ENCODE measurements at places on chromosomes 16 and 17. TPM values are rescaled to one million over a fixed set of nuclear protein-coding genes. Genes with fewer than 3 reads are reported as not detected.

DNA sequence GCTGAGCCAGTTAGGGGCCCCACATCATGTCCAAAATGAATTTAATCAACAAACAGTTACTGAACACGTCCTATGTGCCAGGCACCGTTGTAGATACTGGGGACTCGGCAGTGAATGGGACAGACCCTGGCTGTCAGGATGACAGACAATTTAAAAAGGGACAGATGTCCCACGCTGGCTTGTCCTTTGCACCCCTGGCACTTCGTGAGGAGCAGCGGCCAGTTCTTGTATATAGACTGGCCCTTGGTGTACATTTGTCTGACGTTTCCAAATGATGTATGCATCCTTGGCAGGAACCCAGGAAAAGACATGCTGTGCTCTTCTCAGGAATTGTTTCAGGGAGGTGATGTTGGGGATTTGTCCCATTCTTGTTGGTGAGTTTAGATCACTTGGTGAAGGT is 21.1 kb downstream of the IL4R start:
- H3K27me3 ChIP-seq: no peaks in the 10 kb centered on the region
- H3K4me3 ChIP-seq: no peak overlapping the region

SOX9 gene
- total RNA-seq: 6.6 TPM

LDHD gene
- 7.3 TPM for total RNA-seq

FBXW10B gene
- total RNA-seq: 1.4 TPM

DNA sequence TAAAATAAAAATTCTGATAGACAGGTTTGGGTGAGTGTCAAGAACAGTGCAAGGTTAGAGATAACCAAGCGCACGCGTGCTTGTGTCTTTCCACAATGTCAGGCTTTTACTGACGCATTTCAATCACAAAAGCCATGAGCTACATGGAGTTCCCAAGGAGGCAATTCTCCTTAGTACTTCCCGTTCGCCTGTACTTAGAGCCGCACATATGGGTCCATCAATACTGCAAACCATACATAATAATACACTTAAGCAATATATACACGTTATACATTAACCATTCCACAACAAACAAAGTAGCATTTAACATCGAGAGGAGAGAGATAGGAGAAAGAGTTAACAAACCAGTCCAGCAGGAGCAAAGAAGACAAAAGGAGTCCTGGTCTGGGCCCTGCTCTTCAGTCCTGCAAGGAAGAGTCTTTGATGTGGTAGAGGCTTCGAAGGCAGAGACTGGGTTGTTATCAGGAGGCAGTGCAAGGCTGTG is 11.9 kb upstream of the GPRC5C start:
- peaks cover 11% of the 10 kb centered on the region for H3K27me3 ChIP-seq
- no peak overlapping the region for H3K27ac ChIP-seq
- DNase-seq: no peak
- H3K36me3 ChIP-seq: no peaks in the 10 kb centered on the region
- H3K4me1 ChIP-seq: peaks cover 5% of the 10 kb centered on the region

GCGR gene
- total RNA-seq: not detected

SYNGR3 gene
- total RNA-seq: 0.32 TPM

DNA sequence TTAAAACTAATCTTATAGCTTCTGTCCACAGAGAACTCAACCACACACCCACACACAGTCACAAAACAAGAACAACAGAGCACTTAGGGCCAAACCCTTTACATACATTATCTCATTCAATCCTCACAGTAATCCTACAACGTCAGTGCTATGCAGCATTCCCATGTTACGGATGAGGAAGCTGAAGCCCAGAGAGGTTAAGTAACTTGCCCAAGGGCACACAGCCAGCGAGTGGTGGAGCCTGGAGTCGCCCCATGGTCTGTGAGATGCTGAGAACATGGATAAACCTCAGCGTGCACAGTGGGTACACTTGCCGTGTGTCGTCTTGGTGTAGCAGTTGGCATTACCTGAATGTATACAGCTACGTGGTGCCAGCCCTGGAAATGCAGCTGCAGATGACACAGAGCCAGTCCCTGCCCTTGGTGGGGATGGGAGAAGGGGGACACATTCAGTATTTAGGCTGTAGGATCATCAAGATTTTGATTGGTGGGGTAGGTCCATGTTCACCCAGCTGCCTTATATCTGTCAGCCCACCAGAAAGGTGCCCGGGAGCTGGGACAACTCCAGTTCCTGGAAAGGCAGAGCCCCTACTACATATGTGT is 177.0 kb downstream of the IRF8 start:
- peak overlapping the region; percentile 20 for H3K27ac ChIP-seq
- no peaks in the 10 kb centered on the region for H3K36me3 ChIP-seq
- DNase-seq: peak; percentile 13
- no peaks in the 10 kb centered on the region for H3K4me1 ChIP-seq
- no peaks in the 10 kb centered on the region for H3K27me3 ChIP-seq

- no peak for DNase-seq
- peaks cover 9% of the 10 kb centered on the region for H3K4me1 ChIP-seq
- no peak overlapping the region for H3K27ac ChIP-seq
- no peak overlapping the region for H3K4me3 ChIP-seq
- H3K36me3 ChIP-seq: no peaks in the 10 kb centered on the region
- H3K27me3 ChIP-seq: no peaks in the 10 kb centered on the region
Observed at GRCh38 chr17:44546671-44547606, 10.3 kb upstream of the FZD2 start.

DNA sequence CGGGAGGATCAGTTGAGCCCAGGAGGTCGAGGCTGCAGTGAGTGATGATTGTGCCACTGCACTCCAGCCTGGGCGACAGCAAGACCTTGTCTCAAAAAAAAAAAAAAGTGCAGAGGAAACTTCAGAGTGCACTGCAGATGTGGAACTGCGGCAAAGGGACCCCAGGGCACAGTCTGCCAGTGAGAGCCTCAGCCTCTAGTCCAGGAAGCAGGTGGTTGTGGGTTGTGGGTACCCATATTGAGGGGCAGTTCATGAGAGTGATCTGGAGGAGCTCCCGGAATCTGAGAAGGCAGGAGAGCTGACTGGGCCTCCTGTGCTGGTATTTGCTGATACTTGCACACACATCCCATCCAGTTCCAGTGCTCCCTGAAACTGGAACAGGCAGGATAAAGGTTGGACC is 13.1 kb downstream of the FOXN1 start:
- H3K27me3 ChIP-seq: no peaks in the 10 kb centered on the region
- no peak overlapping the region for H3K27ac ChIP-seq
- DNase-seq: no peak

GRCh38 chr17:17725752-17726457 is 44.6 kb downstream of the RAI1 start:
- no peak overlapping the region for H3K4me3 ChIP-seq
- peaks cover 7% of the 10 kb centered on the region for H3K4me1 ChIP-seq
- peaks cover 38% of the 10 kb centered on the region for H3K27me3 ChIP-seq
- peak overlapping the region; percentile 26 for H3K27ac ChIP-seq

GRCh38 chr16:56233795-56234566 is 42.7 kb downstream of the GNAO1 start:
- no peaks in the 10 kb centered on the region for H3K4me1 ChIP-seq
- no peak overlapping the region for H3K4me3 ChIP-seq
- H3K27ac ChIP-seq: no peak overlapping the region
- DNase-seq: no peak

RASD1 gene
- 11.2 TPM for total RNA-seq

GRCh38 chr17:68981288-68981687 is 26.1 kb upstream of the ABCA8 start:
- H3K4me3 ChIP-seq: no peak overlapping the region
- no peak overlapping the region for H3K27ac ChIP-seq
- H3K27me3 ChIP-seq: no peaks in the 10 kb centered on the region

METTL23 gene
- 33.5 TPM for total RNA-seq

- H3K27ac ChIP-seq: peak overlapping the region; percentile 38
- no peak for DNase-seq
- H3K4me1 ChIP-seq: no peaks in the 10 kb centered on the region
- no peaks in the 10 kb centered on the region for H3K36me3 ChIP-seq
- no peak overlapping the region for H3K4me3 ChIP-seq
Observed at GRCh38 chr16:48300391-48300856, 53.1 kb upstream of the ABCC11 start.

PNMT gene
- 0.38 TPM for total RNA-seq

NOG gene
- 2.2 TPM for total RNA-seq

DNA sequence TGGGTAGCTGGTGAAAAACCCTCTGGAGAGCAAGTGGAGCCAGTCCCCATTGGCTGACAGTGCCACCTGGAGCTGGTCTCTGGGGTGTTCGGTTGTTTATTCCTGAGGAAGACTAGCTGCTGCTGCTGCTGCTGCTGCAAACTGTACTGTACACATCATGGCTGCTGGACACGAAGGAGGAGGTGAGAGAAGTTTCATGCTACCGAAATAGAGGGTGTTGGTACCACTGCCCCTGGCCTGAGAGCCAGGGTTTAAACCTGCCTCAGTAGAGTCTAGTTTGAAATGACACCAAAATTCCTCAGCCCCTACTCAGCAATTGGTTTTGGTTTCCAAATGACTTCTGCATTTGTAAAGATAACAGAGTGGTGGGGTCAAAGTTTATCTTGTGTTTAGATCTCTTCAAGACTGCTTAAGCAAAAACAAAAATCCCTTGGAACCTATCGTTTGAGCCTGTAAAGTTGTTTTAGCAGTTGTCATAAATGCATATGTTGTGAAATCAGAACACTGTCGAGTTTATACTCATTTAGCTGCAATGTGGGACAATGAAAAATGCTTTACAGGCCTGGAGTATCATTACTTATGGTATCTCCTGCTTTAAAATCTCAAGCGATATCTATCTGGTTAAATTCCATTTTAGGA is 40.8 kb downstream of the CYB5B start:
- no peak overlapping the region for H3K4me3 ChIP-seq
- peaks cover 37% of the 10 kb centered on the region for H3K4me1 ChIP-seq
- no peaks in the 10 kb centered on the region for H3K27me3 ChIP-seq
- H3K27ac ChIP-seq: no peak overlapping the region

TMEM220 gene
- 6.9 TPM for total RNA-seq

TNK1 gene
- total RNA-seq: 6.1 TPM

MILR1 gene
- 34.4 TPM for total RNA-seq

DNA sequence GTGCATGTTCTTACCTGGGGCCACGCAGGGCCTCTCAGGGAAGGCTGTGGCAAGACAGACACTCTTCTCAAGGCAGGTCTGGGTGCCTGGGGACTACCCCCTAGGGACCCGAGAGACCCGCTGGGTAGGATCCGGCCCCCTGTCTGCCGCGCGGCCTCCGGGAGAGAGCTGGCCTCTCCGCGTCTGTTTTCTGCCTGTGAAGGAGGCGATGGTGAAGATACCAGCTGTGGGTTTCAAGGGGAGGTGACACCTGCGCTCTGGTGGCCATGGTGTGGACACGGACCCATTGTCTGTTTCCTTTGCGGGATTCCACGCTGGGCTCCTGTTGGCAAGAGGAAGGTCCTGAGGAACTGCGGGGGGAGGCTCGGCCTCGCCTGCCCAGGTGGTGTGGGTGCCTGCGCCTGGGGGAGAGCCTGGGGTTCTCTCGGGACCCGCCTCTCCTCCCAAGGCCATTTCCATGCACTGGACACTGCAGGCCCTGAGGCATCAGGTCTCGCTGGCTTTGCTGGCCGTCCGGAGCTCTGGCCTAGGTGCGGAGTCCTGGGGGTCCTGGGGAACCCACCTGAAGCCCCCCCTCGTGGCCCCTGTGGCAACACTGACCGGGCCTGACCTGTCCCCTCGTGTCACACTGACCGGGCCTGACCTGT is 12.2 kb upstream of the METRNL start:
- H3K36me3 ChIP-seq: no peaks in the 10 kb centered on the region
- H3K27ac ChIP-seq: no peak overlapping the region
- no peak overlapping the region for H3K4me3 ChIP-seq
- DNase-seq: peak; percentile 69

DNA sequence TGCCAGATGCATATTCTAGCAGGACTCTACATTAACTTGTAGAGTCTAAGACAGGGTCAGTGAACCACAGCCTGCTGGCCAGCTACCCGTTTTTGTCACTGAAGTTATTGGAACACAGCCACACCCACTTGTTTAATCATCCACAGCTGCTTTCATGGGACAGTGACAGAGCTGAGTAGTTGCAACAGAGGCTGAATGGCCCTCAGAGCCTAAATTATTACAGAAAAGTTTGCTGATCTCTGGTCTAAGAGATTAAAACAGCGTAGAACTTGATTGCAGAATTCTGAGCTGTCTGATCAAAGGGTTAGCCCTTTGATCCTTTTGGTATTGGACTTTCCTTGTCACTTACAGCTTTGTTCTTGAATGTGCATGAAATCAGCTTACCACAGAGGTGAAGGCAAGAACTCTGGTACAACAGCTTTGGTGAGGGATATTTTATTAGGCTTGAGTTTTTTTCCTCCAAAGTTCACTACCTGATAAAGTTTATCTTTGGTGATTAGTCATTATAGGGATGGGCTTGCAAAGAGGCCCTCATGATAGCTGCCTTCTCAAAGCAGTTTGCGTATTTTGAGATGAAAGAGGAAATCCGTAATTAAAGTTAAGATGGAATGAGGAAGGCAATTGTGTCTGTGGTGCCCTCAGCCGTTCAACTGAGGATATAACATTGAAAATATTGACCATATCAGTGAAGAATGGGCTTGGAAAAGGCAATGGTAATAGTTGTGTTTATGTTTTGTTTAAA is 23.6 kb downstream of the ALDH3A2 start:
- H3K27ac ChIP-seq: peak overlapping the region; percentile 13
- peaks cover 72% of the 10 kb centered on the region for H3K36me3 ChIP-seq
- H3K4me1 ChIP-seq: peaks cover 11% of the 10 kb centered on the region
- H3K27me3 ChIP-seq: no peaks in the 10 kb centered on the region
- DNase-seq: no peak

GRCh38 chr17:82303944-82304808 is 13.2 kb downstream of the CD7 start:
- no peak overlapping the region for H3K27ac ChIP-seq
- H3K4me1 ChIP-seq: no peaks in the 10 kb centered on the region
- DNase-seq: no peak
- no peaks in the 10 kb centered on the region for H3K36me3 ChIP-seq
- no peak overlapping the region for H3K4me3 ChIP-seq

- no peak overlapping the region for H3K27ac ChIP-seq
- H3K36me3 ChIP-seq: no peaks in the 10 kb centered on the region
Observed at GRCh38 chr17:19987897-19988296, 10.3 kb upstream of the AKAP10 start.

DNA sequence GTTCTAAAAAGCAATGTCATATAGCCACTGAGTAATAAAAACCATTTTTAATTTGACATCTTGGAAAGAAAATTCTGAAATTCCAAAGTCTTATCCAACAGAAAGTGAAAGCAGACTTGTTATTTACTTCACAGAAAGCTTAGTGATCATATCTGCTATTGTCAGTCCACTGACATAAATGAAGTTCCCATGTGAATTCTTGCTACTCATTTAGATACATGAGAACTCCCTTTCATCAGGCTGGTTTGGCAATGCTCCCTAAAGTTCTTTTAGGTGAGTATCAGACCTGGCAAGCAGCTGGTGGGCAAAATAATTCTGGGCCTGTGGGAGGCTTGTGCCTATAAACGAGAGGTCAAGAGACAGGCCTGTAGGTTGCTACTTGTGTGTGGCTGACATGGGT is 23.4 kb downstream of the NME2 start:
- no peaks in the 10 kb centered on the region for H3K4me1 ChIP-seq
- peaks cover 78% of the 10 kb centered on the region for H3K36me3 ChIP-seq
- H3K27me3 ChIP-seq: no peaks in the 10 kb centered on the region
- DNase-seq: no peak
- no peak overlapping the region for H3K4me3 ChIP-seq

DNA sequence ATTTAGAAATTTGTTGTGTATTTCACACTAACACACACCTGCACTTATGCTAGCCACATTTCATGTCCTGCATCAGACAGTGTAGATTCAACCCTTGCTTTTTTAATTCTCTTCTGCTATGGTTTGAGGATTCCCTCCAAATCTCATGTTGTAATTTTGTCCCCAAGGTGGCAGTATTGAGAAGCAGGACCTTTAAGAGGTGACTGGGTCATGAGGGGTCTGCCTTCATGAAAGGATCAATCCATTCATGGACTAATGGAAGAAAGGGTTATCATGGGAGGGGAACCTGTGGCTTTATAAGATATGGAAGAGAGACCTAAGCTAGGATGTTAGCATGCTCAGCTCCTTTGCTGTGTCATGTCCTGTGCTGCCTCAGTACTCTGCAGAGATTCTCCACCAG is 1032.2 kb downstream of the CDH11 start:
- no peaks in the 10 kb centered on the region for H3K4me1 ChIP-seq
- H3K27me3 ChIP-seq: no peaks in the 10 kb centered on the region
- H3K27ac ChIP-seq: no peak overlapping the region
- H3K36me3 ChIP-seq: no peaks in the 10 kb centered on the region
